G401 (cell line): ENCODE measurements at places on chromosomes 11 and 22. TPM values are rescaled to one million over a fixed set of nuclear protein-coding genes. Genes with fewer than 3 reads are reported as not detected.

DNA sequence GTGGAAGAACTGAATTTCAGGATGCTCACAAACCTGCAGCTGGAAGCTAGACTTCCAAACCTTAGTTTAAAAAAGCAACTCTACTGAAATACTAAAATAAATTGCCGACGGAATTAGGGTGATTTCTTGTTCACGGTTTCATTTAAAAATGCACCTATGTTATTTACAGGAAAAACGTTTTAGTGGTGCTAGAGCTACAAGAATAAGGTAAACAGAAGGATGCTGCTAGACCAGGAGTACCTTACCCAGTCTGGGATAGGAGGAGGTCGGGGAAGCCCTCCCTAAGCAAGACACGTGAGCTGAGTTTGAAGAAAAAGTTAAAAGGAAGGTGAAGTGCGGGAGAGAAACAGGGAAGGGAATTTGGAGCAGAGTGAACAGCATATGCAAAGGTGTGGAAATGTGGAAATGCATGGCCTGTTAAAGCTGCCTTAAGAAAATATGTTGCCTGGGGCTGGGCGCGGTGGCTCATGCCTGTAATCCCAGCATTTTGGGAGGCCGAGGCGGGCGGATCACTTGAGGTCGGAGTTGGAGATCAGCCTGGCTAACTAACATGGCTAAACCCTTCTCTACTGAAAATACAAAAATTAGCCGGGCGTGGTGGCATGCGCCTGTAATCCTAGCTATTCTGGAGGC lies 1.4 kb upstream of the FTH1 start:
- no peak for DNase-seq

GRCh38 chr11:115707180-115707905 lies 203.1 kb upstream of the CADM1 start:
- no peak for DNase-seq

DNA sequence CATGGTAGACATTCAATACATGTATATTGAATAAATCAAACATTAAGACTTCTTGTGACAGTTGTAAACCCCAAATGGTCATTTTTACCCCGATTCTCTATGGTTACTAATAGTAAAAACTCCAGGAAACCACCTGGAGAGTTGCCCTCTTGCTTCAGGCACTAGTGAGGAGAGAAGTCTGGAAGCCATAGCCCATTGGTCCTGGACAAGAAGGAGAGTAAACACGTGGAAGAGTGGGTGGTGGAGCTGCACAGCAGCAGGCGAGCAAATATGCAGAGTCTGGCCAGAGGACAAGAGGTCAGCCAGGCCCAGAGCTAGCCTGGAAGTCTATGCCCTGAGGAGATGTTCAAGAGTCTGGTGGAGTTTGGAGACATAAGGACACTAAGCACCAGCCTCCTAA lies 17.7 kb downstream of the DCHS1 start:
- no peak for DNase-seq

DNA sequence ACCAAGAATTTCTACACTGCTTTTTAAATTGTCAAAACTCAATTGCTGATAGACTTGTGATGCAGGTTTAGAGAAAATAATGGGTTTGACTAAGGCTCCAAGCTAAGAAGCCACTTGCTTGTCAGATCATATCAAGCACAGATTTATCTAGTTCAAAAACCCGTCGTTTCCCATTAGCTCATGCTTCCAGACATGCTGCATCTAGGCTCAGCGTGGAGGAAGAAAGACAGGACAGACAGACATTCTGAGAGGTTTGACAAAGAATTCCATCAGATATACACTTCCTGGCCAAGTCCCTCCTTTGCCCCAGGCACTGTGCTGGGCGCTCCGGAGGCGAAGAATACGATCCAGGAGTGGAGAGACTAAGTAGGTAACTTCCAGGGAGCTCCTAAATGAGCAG lies 76.8 kb downstream of the KCNC1 start:
- DNase-seq: no peak

GRCh38 chr22:39384750-39385480 lies 14.7 kb upstream of the TAB1 start:
- DNase-seq: peak; percentile 53

MS4A1 gene
- not detected in 2 replicates for total RNA-seq

LMO2 gene
- 0.18 TPM in 1 of 2 replicates, not detected in the other for total RNA-seq

UPB1 gene
- total RNA-seq: 0.12 and 0.51 TPM in 2 replicates
